ENCODE measurements at places on chromosomes 16 and 17.

DNA sequence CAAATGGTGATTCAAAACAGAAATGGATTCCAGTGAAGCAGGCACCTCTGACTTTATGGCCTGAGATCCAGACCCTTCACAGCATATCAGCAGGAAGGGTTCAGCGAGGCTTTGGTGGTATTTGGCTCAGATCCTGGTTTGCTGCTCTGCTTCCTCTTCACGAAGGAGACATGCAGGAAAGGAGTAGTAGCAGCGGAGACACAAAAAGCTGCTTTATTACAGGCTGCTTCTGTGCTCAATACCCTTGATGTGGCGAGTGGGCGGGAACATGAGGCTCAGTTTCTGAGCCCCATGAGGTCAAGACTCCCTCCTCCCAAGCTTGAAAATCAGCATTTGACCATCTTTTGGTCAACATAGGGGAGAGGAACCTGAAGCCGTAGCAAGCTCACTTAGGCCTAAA lies 213.3 kb upstream of the AXIN2 start:
- no peak for DNase-seq

- peak; percentile 38 for DNase-seq
These were observed 59.0 kb upstream of the TBX2 start for GRCh38 chr17:61340431-61341209.

DNA sequence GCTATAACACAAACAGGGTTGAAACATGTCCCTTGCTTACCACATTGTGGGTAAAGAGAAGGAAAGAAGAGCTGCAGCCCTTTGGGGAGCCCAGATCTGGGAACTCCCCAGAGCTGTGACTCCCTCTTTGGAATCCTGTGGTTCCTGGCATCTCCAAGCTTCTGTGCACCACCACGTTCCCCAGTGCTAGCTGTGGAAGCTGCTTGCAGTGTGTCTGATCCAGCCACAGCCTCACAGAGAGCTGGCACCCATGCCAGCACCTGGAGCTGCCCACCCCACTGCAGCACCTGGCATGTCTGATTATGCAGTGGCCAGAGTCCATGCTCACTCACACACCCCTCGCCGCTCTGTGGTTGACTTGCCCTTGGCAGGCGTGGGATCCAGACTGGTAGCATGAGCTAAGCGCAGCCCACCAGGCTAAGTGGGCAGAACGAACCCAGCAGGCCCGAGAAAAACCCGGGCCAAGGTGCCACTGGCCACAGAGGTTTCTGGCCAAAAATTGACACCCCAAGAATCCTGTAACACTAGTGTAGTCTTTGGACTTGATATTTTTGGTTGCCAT lies 252.6 kb upstream of the KCNJ16 start:
- no peak for DNase-seq

- no peak for DNase-seq
These were observed 13.5 kb downstream of the COX6A2 start for GRCh38 chr16:31414706-31415105.

GRCh38 chr17:27603880-27604794 lies 26.9 kb upstream of the LGALS9 start:
- DNase-seq: no peak

GRCh38 chr16:4316864-4317531 lies 1.1 kb downstream of the GLIS2 start:
- DNase-seq: peak; percentile 58

- no peak for DNase-seq
These were observed 5.0 kb downstream of the ARL6IP1 start for GRCh38 chr16:18796377-18796776.

GRCh38 chr17:16269658-16270057 lies 52.6 kb downstream of the PIGL start:
- peak; percentile 64 for DNase-seq

DNA sequence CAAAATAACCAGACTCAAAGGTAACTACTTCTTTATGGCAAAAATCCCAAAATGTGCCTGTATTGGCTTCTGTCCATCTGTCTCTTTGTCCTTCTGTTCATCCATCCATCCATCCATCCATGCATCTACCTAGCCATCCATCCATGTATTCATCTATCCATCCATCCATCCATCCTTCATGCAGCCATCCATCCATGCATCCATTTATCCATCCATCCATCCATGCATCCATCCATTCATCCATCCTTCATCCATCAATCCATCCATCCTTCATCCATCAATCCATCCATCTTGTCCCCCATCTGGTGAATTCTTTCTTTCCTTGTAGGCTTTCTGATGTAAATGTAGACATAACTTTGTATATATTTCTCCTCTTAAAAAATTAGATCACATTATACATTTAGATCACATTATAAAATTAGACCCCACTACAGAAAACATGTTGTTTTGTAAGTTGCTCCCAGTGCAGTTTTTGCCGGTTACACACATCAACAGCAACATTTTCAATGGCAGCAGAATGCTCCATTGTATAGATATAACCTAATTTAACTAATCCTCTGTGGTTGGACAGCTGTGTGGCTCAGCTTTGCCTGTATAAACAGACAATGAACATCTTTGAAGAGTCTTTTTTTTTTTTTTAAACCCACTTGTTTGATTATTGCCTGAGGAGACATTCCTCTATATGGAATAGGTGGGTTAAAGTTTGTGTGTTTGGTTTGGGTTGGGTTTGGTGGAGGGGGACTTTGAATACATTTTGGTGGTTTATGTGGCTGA lies 72.0 kb downstream of the MSI2 start:
- no peak for DNase-seq

- DNase-seq: peak; percentile 65
These were observed 9.1 kb downstream of the PSMB3 start for GRCh38 chr17:38761612-38762011.

DNA sequence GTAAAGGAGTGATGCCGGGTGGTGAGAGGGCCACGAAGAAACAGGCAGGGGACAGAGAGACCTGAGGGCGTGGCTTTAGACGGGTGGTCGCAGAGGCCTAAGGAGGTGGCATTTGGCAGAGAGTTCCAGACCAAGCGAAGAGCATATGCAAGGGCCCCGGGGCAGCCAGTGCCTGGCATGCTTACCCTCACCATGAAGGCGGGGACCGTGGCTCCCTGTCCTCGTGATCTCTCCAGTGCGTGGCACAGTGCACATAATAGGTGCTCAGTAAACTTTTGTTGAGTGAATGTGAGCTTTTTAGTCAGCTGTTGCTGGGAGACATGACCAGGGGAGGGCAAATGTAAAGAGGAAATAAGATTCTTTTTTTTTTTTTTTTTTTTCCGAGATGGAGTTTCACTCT lies 245.6 kb upstream of the GSE1 start:
- no peak for DNase-seq

- peak; percentile 69 for DNase-seq
These were observed 4.9 kb downstream of the TIMM22 start for GRCh38 chr17:1001640-1002411.

DNA sequence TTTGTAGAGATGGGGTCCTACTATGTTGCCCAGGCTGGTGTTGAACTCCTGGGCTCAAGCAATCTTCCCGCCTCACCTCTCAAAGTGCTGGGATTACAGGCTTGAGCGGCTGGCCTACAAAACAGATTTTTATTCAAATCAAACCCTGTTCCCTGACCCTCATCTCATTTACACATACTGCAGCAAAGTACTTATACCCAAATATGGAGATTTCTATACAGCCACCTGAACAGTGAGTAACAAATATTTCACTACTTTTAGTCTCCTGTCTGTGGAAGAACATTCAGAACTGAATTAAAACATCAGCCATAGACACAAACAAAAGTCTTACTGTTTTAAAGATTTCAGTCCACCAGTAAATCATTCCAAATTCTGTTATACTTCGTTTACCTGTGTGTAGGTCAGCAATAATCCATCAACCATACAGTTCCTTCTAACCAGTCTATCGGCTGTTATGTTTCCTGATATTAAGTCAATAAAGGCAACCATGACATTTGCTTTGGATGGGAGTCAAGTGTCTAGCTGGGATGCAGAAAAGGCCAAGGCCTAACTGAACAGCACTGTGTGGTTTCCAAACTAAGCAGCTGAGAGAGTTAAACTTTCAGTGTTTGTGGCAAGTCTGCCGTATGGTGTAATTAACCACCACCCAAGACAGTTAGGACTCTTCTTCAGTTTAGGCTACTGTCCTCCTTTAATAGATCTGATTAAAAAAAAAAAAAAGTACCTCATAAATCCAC lies 22.3 kb downstream of the ERN1 start:
- DNase-seq: no peak

DNA sequence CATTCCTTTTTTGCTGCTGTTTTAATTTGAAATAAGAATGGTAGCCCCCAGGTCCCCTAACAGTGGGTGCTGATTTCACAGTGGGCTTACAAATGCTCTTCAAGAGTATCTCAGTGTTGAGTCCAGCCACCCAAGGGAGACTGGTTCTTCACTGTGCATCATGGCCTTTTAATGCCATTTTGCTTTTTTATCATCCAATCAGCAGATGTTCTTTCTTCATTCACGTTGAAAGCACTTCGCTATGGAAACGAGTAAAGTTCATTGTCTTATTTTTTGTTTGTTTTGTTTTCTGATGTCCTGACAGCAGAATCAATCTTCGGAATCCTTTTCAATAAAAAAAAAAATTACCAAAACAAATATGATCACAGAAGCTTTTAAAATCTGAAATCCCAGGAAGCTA lies 429.0 kb downstream of the MAF start:
- DNase-seq: no peak

- no peak for DNase-seq
These were observed 7.8 kb downstream of the CPNE7 start for GRCh38 chr16:89583197-89583894.

- peak; percentile 70 for DNase-seq
These were observed 646 bp downstream of the HIC1 start for GRCh38 chr17:2055292-2056205.

- peak; percentile 80 for DNase-seq
These were observed 61.6 kb downstream of the RGS9 start for GRCh38 chr17:65198653-65199382.

GRCh38 chr17:29592850-29593551 lies at the start of gene ANKRD13B:
ANKRD13B (plus strand) TSS chr17:29593132; CDS start chr17:29593622, 490 bp downstream.
- peak; percentile 49 for DNase-seq

DNA sequence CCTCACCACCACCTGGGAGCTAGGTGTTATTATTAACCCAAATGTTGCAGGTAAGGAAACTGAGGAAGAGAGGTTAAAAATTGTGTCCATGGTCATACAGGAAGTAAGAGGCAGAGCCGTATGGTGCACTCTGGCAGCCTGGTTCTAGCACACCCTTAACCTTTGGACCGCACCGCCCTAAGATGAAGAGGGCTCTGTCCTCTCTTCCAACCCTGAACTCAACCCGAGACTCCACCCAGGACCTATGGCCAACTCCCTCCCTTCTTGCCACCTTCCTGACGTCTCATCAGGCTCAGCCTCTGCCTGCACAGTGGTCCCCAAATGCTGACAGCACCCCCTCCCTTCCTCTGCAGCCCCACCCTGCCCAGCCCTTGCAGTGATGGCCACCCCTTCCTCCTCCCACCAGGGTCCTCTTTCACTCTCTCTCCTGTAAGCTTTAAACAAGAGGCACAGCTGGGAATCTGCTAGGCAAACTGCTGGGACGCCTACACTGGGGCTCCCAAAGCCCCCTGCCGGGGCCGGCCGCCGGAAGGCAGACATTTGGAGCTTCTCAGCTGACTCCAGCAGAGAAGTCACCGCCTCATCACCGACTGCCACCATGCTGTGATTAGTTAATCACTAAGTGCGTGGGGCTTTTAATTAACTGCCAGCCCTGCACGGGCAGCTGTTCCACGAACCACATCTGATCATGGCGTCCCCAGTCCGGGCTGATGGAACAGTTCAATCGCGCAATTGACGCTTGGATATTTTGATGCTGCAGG lies 16.7 kb upstream of the C16orf78 start:
- no peak for DNase-seq

DNA sequence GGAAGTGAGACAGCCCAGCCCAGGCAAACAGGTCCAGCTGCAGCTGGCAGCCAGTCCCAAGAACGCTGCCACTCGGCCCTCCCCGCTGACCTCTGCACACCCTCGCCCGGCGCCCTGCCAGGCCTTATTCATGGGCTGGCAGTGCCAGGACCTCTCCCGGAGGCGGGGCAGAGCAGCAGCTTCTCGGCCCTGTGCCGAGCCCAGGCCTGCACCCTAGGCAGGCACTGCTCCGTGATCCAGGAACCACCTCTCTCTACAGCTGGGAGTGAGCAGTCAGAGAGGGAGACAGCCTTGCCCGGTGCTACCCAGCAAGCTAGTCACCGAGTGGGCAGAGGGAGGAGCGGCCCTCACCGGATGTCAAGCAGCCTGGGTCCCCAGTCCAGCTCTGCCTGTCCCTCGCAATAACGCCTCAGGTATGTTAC lies 79.9 kb upstream of the CBX4 start:
- DNase-seq: no peak

DNA sequence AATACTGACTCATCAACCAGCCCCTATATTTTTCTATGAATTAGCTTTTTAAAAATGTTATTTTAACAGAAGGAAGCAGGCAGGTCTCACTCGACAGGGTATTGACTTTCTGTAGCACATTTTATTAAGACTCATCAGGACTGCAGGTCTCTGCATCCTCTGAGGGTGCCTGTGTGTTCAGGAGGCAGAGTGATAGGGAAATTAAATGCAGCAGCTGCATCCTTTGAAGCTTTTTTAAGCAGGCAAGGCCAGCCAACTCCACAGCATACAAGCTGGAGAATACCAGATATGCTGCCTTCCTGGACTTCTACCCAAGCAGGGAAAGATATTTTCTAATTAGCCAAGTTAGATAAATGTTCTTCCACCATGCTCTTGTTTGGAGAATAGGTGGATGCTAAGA lies 124.9 kb downstream of the WSCD1 start:
- DNase-seq: no peak

- DNase-seq: peak; percentile 74
These were observed 6.6 kb upstream of the BMERB1 start for GRCh38 chr16:15427648-15428239.

- DNase-seq: no peak
These were observed 288.3 kb downstream of the CNTNAP4 start for GRCh38 chr16:76565542-76565941.

- DNase-seq: no peak
These were observed 24.1 kb downstream of the SEC14L5 start for GRCh38 chr16:4982056-4982867.

- peak; percentile 58 for DNase-seq
These were observed 31.5 kb downstream of the ANKFY1 start for GRCh38 chr17:4232168-4232813.

- peak; percentile 72 for DNase-seq
These were observed 1.1 kb upstream of the USP32 start for GRCh38 chr17:60392845-60393702.

- no peak for DNase-seq
These were observed 748 bp downstream of the ATF7IP2 start for GRCh38 chr16:10386517-10387100.

Measured in ELR (cell line).